Osteocyte (in vitro differentiated cells): ENCODE measurements at places on chromosomes 7 and 10.

DNA sequence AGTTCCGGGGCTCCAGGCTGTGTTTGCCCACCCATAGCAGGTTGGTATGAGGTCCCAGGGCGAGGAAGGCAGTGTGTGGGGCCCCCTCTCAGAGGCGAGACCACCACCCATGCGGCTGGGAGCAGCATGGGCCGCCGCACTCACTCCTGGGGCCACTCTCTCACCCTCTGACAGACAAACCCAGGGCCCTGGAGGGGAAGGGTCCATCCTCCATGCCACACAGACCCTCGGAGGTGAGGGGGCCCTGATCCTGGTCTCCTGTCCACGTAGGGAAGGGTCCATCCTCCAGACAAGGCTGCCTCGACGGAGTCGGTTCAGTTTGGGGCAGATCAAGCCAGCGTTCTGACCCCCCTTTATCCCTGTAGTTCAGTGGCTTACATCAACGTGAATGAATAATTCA, 230.8 kb downstream of the ELFN1 start:
- no peak for DNase-seq

DNA sequence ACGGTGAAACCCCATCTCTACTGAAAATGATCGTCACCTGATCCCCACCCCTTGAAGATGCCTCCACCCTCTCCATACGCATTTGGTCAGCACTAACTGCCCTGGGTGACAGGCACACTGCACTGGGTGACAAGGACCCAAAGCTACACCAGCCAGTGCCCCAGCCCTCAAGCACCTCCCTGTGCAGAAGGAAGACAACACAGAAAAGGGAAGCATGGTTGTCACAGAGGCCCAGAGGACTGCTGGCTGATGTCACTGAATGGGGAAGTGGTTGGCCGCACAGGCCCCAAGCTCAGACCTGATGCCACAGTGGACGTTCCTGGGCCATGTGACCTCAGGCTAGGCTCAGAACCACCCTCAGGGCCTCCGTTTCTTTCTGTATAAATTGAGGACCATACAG, 4.2 kb upstream of the PILRA start:
- no peak for DNase-seq

DNA sequence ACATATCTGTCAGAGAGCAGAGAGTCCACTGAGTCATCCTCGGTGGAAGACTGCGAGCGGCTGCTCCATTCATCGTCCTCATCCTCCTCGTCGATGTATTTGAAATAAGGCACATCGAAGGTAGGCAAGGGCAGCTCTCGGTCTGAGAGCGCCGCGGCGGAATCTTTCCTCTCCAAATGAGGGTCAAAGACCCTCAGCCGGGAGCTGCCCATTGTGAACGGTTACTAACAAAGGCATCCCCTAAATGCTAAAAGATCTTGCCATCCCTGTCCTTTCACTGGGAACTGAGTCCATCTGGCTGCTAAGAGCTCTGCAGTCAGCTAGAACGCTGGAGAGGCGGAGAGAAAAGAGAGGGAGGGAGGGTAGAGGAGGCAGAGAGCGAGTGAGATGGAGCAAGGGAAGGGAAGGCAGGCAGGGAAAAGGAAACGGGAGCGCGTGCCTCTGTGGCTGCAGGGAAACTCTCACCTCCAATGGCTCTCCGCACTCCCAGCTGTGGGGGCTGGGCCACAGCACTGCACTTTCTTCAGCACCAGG, 163.4 kb downstream of the RAPGEF5 start:
- no peak for DNase-seq

DNA sequence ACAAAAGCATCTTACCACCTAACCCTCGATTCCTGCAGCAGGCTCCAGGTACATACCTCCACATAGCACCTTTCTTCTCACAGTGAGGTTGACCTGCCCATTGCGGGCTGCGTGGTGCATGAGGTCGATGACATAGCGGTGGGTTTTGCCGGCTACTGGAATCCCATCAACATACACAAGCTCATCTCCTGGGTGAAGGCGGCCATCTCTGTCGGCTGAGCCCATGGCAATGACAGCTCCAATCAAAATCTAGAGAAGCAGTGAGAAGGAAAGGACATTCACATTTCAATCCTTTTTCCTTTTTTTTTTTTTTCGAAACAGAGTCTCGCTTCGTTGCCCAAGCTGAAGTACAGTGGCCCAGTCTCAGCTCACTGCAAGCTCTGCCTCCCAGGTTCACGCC, 369.3 kb downstream of the PHTF2 start:
- DNase-seq = no peak

- no peak for DNase-seq
Observed at GRCh38 chr10:11193001-11193551, 175.4 kb downstream of the CELF2 start.

DNA sequence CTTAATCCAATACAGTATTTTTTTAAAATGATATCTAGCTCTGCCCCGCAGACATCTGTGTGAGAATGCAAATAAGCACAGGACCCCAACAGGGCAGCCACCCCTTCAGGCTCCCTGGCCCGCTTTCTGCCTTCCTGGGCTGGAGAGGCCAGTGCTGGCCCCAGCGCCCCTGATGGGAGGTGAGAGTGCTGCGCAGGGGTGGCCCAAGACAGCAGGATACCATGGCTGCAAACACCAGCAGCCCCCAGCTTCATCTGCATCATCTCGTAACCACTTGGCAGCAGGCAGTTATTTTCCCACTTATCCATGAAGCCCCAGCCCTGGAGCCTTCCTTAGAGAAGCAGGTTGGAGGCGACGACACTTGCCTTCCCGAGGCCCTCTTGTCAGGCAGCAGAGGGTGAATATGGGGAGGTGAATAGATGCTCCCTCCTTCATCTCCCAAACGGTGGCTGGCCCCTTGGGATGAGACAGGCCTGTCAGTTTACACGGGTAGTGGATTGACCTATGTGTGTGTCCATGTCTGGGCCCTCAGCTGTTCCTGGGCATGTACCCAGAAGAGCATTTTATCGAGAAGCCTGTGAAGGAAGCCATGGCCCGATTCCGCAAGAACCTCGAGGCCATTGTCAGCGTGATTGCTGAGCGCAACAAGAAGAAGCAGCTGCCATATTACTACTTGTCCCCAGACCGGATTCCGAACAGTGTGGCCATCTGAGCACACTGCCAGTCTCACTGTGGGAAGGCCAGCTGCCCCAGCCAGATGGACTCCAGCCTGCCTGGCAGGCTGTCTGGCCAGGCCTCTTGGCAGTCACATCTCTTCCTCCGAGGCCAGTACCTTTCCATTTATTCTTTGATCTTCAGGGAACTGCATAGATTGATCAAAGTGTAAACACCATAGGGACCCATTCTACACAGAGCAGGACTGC, 71.2 kb downstream of the ALOX5 start:
- peak; percentile 82 for DNase-seq

DNA sequence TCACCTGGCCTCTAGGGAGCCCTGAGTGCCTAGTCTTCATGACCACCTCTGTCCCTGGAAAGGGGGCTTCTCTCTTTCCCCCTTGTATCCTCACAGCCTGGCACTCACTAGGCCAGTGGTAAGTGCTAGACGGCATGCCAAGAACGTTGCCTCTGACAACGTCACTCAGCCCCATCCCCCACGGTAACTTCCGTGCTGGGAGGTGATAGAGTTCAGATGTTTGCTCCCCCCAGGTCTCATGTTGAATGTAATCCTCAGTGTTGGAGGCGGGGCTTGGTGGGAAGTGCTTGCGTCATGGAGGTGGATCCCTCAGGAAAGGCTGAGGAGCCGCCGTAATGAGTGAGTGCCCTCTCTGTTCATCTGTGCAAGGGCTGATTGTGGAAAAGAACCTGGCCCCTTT, 343.3 kb upstream of the MKI67 start:
- no peak for DNase-seq

DNA sequence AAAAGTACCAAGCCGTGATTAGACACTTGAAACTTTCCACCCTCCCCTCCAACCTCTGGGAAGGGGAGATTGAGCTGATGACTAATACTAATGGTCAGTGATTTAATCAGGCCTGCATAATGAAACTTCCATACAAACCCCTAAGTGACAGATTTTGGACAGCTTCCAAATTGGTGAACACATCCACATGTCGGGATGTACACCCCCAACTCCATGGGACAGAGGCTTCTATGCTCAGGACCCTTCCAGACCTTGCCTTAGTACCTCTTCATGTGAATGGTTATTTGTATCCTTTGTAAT, 4.8 kb downstream of the NUB1 start:
- peak; percentile 21 for DNase-seq

GRCh38 chr10:76640806-76641205, 996.8 kb downstream of the KCNMA1 start:
- DNase-seq = no peak

DNA sequence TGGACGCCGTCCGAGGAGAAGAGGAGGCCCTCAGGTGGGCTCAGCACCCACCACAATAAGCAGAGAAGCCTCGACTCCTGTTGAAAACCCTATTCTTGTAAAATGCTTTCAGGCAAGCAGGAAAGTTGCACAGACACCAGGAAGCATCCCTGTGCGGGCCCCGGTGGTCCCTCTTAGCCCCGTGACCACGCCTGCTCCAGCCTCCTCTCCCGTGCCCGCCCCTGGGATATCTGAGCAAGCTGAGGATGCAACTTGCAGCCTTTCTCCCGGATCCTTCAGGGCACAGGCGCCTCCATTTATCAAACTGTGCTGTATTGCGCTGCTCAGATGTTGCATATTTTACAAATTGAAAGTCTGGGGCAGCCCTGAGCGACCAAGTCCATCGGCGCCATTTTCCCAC, 72.7 kb downstream of the CFAP46 start:
- DNase-seq = peak; percentile 76

DNA sequence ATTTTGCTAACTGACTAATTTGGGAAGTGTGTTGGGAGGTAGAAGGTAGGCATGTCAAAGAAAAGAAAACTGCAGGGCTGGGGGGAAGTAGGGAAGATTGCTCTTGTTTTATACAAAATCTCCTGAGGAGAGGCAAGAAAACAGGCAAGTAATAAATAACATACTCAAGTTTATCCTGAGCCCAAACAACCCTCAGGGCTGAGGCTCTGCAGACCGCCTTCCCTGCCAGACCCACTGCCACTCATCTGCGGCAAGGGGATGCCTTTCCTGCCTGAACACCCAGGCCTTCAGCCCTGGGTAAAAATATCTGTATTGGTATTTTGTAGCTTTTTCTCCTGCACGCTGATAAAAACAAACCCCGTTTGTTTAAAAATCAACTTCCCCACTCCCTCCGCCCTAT, 399.8 kb upstream of the NFE2L3 start:
- no peak for DNase-seq

- DNase-seq = no peak
Observed at GRCh38 chr10:95035332-95036295, 33.7 kb downstream of the CYP2C8 start.

GRCh38 chr7:94231305-94231704, 163.4 kb upstream of the COL1A2 start:
- no peak for DNase-seq

- DNase-seq = no peak
Observed at GRCh38 chr10:24091256-24091655, 117.7 kb upstream of the KIAA1217 start.

- no peak for DNase-seq
Observed at GRCh38 chr7:47677664-47678063, 95.8 kb upstream of the TNS3 start.

GRCh38 chr10:51700228-51700817, 928 bp upstream of the CSTF2T start:
- DNase-seq = no peak

- no peak for DNase-seq
Observed at GRCh38 chr7:73718438-73718881, 1.0 kb downstream of the STX1A start.

- DNase-seq = no peak
Observed at GRCh38 chr10:79206300-79207095, 137.7 kb downstream of the ZMIZ1 start.

GRCh38 chr7:123499211-123499970, 35.0 kb downstream of the IQUB start:
- DNase-seq = no peak

DNA sequence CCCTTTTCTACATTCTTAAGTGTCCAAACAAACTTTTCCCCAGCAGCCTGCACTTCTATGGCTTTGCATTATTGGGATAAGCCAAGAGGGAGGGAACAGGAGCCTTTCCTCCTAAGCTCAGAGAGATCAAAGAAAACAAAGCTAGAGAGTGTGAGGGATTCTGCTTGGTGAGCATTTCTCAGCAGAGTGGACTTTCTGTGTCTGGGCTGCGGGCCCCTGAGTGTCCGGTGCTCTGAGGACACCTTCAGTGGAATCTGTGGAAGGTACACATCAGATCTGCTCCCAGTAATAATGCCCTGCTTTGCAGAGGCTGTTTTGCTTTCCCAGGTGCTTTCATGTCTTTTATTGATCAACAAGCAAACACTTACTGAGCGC, 50.2 kb downstream of the KCNMA1 start:
- DNase-seq = no peak

- no peak for DNase-seq
Observed at GRCh38 chr7:135493362-135493761, 16.5 kb downstream of the CNOT4 start.

DNA sequence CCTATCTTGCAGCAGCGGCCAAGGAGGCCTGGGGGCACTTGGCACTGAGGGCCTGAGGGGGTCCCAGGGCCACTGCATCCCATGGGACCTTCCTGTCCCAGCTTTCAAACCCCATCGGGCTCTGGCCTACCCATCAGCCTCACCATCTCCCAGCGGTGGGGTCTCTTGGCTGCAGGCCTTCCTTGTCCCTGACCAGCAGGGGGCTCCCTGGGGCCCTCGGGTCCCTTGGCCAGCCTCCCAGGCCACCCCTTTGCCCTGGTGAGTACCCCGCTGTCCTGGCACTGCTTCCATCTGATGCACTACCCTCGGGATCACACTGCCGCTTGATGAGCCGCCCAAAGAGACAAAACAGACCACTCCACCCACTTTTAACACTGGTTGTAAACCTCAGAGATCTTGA, 43.5 kb downstream of the YKT6 start:
- DNase-seq = no peak

DNA sequence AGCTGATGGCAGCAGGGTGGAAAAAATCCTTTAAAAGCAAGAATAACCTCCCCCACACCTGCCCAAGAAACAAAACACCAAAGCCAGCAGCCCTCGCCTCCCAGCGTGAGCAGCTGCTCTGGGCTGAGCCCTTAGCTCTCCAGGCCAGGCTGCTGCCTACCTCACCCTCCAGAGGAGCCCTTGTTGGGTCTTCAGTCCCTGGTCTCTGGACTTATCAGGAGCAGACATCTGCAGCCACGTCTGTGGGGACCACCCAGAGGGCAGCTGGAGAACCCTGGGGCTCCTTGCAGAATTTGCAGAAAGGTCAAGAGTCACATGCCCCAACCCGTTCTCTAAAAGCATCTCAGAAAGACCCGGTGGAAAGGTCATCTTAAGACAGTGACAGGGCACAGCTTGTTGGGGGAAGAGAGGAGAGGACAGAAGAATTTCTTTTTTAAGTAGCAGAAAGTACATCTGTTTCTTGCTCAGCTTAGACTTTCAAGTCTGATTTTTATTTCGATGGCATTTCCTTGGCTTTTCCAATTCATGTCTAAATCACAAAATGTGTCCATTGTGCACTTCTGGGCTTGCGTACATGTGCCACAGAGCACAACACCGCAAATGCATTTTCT, 425.7 kb upstream of the NFE2L3 start:
- DNase-seq = no peak
